Dermis blood vessel endothelial cell (primary cell): ENCODE measurements at places on chromosomes 5 and 9. TPM values are rescaled to one million over a fixed set of nuclear protein-coding genes. Genes with fewer than 3 reads are reported as not detected.

SARDH gene
- total RNA-seq: 0.34 and 0.37 TPM in 2 replicates

IL9 gene
- total RNA-seq: not detected in 2 replicates

CDKN2B gene
- total RNA-seq: 1.9 and 2.4 TPM in 2 replicates

PLAC8L1 gene
- total RNA-seq: not detected in 2 replicates

CRHBP gene
- 0.17 and 0.19 TPM in 2 replicates for total RNA-seq

TOR4A gene
- total RNA-seq: 29.8 and 46.0 TPM in 2 replicates

PCDHB7 gene
- 0.68 and 0.74 TPM in 2 replicates for total RNA-seq

CACNA1B gene
- total RNA-seq: 0.09 and 0.17 TPM in 2 replicates

LHX2 gene
- total RNA-seq: not detected in 2 replicates

FAM193B gene
- total RNA-seq: 14.6 and 31.0 TPM in 2 replicates

CA9 gene
- not detected in 2 replicates for total RNA-seq

IRX4 gene
- total RNA-seq: not detected in 2 replicates

RXRA gene
- 23.3 and 31.7 TPM in 2 replicates for total RNA-seq

ITK gene
- not detected in 2 replicates for total RNA-seq

PAX5 gene
- total RNA-seq: not detected in 2 replicates

PCSK1 gene
- total RNA-seq: 0.51 TPM in 2 replicates

DAPK1 gene
- 51.6 and 55.0 TPM in 2 replicates for total RNA-seq

UBE2QL1 gene
- under 0.01 and 0.05 TPM in 2 replicates for total RNA-seq

FST gene
- 15.0 and 45.0 TPM in 2 replicates for total RNA-seq

PCDHGA8 gene
- 0.74 and 1.4 TPM in 2 replicates for total RNA-seq

SYK gene
- total RNA-seq: under 0.01 TPM in 1 of 2 replicates, not detected in the other

N4BP3 gene
- 43.9 and 49.4 TPM in 2 replicates for total RNA-seq

ORM2 gene
- total RNA-seq: not detected in 2 replicates

SLCO6A1 gene
- total RNA-seq: not detected in 2 replicates

THBS4 gene
- total RNA-seq: 0.28 and 1.4 TPM in 2 replicates

EIF4E1B gene
- not detected in 2 replicates for total RNA-seq

HAVCR2 gene
- under 0.01 and 0.09 TPM in 2 replicates for total RNA-seq

FAM153A gene
- not detected in 2 replicates for total RNA-seq

KCNMB1 gene
- total RNA-seq: not detected in 2 replicates

NME5 gene
- 1.5 and 2.4 TPM in 2 replicates for total RNA-seq

GABRB2 gene
- total RNA-seq: not detected in 2 replicates

NAIP gene
- total RNA-seq: 0.79 and 3.2 TPM in 2 replicates

DBH gene
- not detected in 2 replicates for total RNA-seq

CLK4 gene
- 18.2 and 26.7 TPM in 2 replicates for total RNA-seq

CMYA5 gene
- 0.05 and 0.17 TPM in 2 replicates for total RNA-seq
